Motor neuron (in vitro differentiated cells): ENCODE measurements at places on chromosomes 6 and 20.

DNA sequence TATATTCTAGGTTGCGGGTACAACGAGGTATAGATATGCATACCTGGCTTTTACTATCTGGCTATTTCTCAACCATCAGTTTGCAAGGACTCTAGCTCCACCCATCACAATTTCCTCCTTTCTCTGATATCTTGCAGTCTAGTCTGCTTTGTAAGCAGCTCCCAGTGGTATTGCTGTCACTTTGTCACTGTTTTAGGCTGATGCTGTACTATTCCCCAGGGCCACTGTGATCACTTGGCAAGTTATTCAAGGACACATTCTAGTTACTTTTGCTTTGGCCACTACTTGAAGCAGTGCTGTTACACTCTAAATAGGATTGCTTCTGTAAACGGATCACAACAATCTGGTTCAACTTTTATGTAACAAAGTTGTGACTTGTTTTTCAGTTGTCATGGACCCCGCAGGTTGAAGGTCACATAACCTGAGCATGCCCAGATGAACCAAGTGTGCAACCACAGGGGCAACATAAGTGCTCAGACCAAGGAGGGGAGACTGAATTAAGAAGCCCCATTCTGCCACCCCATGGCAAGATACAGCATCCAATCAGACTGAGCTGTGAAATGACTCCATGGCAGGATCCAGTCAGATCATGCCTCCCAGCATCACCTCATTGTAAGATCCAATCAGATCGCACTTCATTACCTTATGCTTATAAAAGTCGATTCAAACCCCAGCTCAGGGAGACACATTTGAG lies 588.4 kb upstream of the CITED2 start:
- peak; percentile 22 for ATAC-seq

DNA sequence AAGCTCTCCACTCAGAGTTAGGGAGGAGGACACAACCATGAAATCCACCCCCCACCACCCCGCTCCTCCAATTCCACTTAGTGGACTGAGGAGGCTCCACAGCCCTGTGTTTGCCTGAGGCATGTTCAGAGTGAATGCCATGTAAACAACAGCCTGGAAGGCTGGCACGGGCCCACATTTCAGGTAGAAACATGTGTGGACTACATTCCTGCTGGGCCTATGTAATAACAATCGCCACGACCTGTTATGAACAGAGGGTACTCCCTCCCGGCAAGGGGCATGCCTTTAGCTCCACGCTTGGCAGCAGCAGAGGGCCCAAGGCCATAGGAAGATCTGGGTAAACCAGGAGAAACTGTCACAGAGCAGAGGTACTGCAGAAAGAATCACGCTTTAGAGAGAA lies 65.5 kb downstream of the ISM1 start:
- no peak for ATAC-seq

GRCh38 chr20:35134472-35134871 lies 12.7 kb downstream of the EDEM2 start:
- ATAC-seq: no peak

DNA sequence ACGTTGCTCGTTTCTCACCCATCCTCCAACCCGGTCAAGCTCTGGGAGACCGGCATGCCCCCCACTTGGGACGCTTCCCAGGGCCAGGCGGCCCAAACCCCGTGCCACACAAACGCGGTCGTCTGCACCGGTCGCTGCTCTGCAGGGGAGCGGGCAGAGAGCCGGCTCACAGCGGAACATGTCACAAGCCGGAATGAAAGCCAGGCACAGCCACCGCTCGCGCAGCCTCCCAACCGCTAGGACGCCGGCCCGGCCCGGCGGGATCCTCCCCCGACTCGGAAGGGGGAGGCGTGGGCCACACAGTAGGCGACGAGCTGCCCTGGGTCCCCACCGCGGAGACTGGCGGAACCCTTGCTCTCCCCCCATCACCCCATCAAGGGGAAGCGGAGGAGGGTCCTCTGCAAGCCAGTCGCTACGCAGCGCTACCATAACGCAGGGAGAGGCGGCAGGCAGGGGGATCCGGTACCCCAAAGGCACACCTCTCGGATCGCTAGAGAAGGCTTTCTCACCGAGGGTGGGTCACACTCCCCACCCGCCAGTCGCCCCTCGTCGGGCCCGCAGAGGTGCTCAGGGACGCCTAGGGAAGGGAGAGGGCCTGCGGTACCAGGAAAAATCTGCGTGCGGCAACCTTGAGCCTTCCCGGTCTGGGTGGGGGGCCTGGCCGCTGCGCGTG lies 768.4 kb upstream of the DEFB115 start:
- ATAC-seq: peak; percentile 83

- ATAC-seq: no peak
These were observed 781.7 kb upstream of the CITED2 start for GRCh38 chr6:140156131-140156530.

DNA sequence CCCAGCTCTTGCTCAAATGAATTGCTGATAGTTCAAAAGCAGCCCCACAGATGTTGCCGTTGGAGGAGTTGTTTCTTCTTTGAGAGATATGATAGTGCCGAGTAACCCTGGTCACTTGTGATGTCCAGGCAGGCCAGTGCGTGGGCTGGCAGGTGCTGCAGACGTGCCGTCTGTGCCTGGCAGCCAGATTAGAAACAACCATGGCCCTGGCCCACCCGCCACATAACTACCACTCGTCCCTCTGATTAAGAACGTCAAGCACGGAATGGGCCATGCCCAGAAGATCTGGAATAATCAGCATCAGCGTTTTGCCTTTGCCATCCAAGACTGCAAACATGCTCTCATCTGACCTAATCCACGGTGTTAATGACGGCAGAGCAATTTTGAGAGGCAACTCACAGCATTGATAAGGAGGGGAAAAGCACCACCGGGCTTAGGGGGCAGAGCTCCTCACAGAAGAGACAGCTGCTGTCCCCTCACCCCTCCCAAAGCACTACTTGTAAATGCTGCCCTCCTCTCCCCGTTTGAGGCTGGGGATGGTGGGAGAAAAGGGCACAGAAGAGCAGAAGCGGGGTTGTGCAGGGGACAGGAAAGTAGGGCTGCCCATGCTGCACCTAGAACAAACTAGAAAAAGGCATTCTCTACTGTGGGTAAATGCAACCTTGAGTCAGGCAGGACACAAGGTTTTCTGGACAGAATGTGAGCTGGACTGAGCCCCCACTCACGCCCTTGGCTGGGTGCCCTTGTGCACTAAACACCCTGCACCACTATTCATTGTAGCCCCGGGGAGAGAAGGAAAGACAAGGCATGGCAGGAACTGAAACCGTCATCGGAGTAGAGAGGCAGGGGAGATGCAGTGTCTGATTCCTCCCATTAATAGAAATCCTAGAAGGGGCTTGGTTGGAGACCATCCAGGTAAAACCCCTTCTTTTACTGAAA lies 5.3 kb upstream of the CPNE5 start:
- ATAC-seq: no peak
